ENCODE measurements at places on chromosomes 2 and 18. TPM values are rescaled to one million over a fixed set of nuclear protein-coding genes. Genes with fewer than 3 reads are reported as not detected.

- DNase-seq = no peak
Measured at GRCh38 chr2:56008661-56009431, 85.3 kb upstream of the EFEMP1 start.

Gene PCARE
- polyA plus RNA-seq = not detected

- DNase-seq = no peak
Measured at GRCh38 chr2:40279001-40279400, 172.9 kb downstream of the SLC8A1 start.

DNA sequence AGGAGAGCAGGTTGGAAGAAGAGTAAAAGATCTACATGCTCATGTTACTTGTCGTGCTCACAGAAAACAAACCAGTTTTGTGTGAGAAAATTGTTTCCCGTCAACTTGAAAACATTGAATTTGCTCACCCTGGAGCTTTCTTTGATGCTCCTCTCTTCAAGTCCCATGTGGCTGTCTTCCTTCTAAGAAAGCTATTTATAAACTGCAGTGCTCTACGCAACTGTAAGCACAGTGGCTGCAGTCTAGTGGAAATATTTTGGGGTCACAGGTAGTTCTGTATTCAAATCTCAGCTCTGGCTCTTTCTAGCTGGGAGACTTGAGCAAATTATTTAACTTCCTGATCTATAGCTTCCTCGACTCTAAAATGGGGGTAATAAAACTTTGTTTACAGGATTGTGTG is 211.8 kb downstream of the PLCL1 start:
- DNase-seq = no peak

GRCh38 chr2:74824679-74825078 is 9.2 kb upstream of the HK2 start:
- DNase-seq = peak; percentile 48

- DNase-seq = no peak
Measured at GRCh38 chr2:218529990-218530389, 38.2 kb downstream of the USP37 start.

GRCh38 chr18:7070466-7070865 is 47.1 kb downstream of the LAMA1 start:
- no peak for DNase-seq

DNA sequence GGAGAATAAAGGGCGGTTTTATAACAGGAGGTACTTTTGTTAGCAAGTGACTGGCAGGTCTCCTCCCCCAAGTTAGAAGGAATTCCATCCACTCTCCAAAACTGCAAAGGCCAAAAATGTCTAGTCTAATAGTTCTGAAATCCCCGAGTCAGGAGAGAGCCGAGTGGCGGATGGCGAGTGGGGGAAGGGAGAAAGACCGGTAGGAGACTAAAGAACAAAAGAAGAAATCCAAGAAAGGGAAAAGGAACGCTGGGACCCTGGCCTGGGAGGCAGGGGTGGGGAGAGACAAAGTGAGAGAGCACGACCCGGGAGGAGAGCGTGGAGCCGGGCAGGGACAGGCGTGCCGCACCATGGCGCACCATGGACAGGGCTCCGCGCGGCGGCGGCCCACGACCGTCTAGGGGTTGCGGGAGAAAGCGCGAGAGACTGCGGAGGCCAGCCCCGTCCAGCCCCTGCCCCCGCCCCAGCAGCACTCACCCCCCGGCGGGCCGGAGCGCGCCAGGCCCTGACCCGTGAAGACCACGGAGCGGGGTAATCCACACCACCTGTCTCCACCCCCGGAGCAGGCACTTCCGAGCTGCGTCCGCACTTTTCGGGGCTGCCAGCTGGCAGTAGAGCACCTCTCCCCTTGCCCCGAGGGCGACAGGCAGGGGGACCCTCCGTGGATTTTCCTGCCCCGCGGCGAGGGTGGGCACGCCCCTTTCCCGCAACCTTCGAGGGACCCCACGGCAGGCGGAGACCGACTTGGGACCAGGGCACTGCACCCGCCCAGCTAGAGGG is 1.6 kb downstream of the CDH2 start:
- DNase-seq = no peak

DNA sequence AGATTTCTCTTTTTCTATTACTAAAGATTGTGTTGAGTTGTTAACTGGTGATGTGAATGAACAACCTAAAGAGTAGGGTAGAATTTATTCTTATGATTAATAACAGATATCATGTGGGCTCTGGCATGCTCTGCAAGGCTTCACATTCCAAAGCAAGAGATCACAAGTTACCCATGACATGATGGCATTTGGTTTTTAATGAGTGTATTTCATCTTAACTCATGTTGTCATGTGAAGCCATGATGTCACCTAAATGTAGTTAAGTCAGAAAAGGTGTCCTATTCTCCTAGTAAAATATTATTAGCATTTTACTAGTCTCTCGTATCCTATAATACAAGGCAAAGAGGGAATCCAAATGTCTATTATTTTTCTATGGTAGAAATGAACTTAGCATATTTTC is 678.0 kb downstream of the ARHGAP15 start:
- DNase-seq = no peak
